ENCODE measurements at places on chromosomes 2 and 18. TPM values are rescaled to one million over a fixed set of nuclear protein-coding genes. Genes with fewer than 3 reads are reported as not detected.

CACNB4 gene
- 0.20 TPM for total RNA-seq

DUSP28 gene
- total RNA-seq = 18.9 TPM

ERBB4 gene
- not detected for total RNA-seq

CYRIA gene
- 1.3 TPM for total RNA-seq

GPATCH11 gene
- total RNA-seq = 4.1 TPM

KCNG2 gene
- total RNA-seq = not detected

DSG4 gene
- not detected for total RNA-seq

ING5 gene
- 51.2 TPM for total RNA-seq

RIT2 gene
- total RNA-seq = not detected

SIX2 gene
- total RNA-seq = not detected

IL36A gene
- total RNA-seq = not detected

ONECUT2 gene
- not detected for total RNA-seq

CRYGC gene
- not detected for total RNA-seq

RRM2 gene
- 1.4 TPM for total RNA-seq

SGPP2 gene
- total RNA-seq = 1.7 TPM

GLI2 gene
- total RNA-seq = not detected

VWC2L gene
- not detected for total RNA-seq

KCNK3 gene
- total RNA-seq = not detected

KIAA2012 gene
- total RNA-seq = not detected

SULT1C4 gene
- not detected for total RNA-seq

LAMA3 gene
- not detected for total RNA-seq

IL37 gene
- total RNA-seq = not detected

CERKL gene
- not detected for total RNA-seq

RAX gene
- total RNA-seq = not detected

TRABD2A gene
- 170 TPM for total RNA-seq

EGR4 gene
- 0.14 TPM for total RNA-seq

ATF2 gene
- total RNA-seq = 44.8 TPM

ELAC1 gene
- 3.0 TPM for total RNA-seq

OR6B2 gene
- total RNA-seq = not detected

STAMBP gene
- total RNA-seq = 11.3 TPM

C2orf15 gene
- total RNA-seq = 2.1 TPM

MDH1B gene
- total RNA-seq = 0.31 TPM

PAIP2B gene
- total RNA-seq = 2.3 TPM

INHBB gene
- total RNA-seq = not detected

PRSS56 gene
- total RNA-seq = not detected
